Stimulated activated naive CD4-positive, alpha-beta T cell treated with Interleukin-2 at 50 U/mL for 16 hours (primary cell): ENCODE measurements at places on chromosomes 3 and 15.

DNA sequence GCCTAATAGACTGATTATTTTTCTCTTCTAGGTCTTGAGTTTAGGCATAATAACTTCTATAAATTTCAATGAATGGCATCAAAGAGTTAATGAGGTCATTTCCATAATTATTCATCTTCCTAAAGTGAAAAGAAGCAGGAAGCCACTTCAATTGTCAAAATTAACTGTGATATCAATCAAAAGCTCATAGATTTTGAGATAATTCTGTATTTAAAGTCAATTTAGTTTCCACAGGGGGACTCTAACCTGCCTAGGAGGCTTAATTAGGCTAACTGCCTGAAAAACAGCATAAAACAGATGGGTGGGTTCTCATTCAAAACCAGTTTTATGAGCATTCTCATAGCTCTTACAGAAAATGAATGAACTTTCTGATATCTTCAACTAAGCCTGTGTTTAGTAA is 177.8 kb downstream of the OTOL1 start:
- no peak for DNase-seq

DNA sequence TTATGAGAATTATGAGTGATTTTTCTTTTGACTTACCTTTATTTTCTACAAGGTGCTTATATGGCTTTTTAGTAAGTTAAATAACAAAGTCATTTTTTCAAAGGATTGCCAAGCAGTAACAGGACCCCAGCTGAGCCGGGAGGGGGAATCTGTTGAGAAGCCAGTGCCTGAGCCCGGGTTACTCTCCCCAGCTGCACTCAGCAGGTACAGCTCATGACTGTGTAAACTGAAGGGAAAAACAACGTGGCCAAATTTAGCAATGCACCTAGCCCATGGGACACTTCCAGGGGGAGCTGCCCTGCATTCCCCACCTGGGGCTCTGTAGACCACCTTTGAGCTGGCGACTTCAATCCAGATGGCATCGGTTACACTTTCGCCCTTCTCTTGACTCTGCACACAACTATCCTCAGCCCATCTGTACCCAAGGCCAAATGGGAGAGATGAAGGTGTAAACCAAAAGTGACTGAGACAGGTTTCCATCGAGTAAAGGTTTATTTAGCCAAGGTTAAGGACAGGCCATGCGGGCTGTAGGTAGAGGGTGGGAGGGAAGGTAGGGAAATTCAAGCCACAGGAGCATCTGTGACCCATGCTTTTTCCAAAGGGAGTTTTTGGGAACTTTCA is 18.2 kb upstream of the HCN4 start:
- DNase-seq, result no peak

GRCh38 chr3:155420881-155421486 is 127.5 kb upstream of the STRIT1 start:
- no peak for DNase-seq

DNA sequence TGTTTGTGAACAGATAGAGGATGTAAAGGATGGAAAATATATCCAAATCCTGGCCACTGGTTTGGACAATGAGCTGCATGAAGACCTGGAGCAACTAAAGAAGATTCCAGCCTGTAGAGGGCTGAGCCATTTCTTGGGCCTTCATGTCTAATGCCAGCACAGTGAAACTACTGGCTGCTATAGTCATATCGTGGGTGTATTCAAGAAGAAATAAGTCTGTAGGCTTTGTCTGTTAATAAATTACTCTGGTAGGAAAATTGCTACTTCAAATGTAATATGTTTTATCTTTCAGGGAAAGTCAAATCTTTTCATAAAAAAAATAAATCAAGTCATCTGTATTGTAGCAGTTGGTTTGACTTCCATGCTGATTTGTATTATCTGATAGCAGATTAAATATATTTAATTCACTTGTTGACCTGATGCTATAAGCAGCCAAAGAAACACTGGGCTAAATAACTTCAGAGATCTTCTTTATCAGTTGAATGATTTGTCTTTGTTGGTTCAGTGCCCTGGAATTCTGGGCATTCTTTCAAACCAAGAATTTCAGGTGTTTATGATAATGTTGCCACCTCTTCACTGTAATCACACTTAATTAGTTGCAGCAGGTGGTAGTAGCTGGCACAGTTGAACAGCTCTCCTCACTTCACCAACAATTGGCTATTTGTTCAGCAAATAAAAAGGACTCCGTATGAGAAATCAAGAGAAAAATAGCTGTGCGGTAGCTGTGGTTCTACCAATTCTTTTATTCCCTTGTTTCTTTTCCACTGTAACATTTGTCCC is 1109.5 kb downstream of the NSUN3 start:
- no peak for DNase-seq

DNA sequence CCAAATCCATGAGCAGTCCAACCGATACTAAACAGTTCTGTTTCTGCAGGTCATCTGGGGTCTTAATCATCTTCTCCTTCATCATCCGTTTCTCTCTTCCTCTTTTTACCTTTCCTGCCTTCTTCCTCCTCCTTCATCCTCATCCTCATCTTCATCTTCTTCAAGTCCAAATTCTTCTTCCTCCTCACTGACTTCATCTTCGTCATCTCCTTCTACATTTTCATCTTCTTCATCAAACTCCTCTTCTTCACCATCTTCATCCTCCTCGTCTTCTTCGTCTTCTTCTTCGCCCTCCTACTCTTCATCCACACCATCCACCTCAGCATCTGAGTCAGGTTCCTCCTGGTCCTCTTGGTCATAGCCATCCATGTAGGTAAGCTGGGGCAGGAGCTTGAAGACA is 14.2 kb upstream of the COMMD4 start:
- DNase-seq, result no peak

GRCh38 chr15:31440754-31441311 is 114.2 kb downstream of the KLF13 start:
- peak; percentile 35 for DNase-seq

DNA sequence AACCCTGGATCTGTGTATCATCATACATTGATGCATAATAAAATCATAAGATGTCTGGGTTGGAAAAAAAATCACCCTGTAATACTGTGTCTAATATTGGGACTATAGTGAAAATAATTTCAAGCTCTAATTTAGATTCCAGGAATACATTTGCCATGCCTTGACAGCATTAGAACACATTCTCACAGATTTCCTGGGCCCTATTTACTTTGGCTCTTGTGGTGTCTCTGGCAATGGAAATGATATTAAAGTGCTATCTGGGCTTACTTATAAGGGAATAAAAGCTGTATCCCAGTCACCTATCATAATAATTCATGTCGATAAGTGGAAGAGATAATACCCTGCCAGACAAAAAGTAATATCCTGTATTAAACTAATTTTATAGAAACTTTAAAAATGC is 472.0 kb downstream of the ZPLD1 start:
- DNase-seq, result no peak

GRCh38 chr3:115151921-115152320 is 4.8 kb upstream of the ZBTB20 start:
- no peak for DNase-seq

- no peak for DNase-seq
Measured at GRCh38 chr3:6965881-6966280, 105.0 kb downstream of the GRM7 start.
